ENCODE measurements at places on chromosomes 12 and 14.
A peak's percentile ranks its signal among the peaks of the same experiment; 100 is the strongest.

DNA sequence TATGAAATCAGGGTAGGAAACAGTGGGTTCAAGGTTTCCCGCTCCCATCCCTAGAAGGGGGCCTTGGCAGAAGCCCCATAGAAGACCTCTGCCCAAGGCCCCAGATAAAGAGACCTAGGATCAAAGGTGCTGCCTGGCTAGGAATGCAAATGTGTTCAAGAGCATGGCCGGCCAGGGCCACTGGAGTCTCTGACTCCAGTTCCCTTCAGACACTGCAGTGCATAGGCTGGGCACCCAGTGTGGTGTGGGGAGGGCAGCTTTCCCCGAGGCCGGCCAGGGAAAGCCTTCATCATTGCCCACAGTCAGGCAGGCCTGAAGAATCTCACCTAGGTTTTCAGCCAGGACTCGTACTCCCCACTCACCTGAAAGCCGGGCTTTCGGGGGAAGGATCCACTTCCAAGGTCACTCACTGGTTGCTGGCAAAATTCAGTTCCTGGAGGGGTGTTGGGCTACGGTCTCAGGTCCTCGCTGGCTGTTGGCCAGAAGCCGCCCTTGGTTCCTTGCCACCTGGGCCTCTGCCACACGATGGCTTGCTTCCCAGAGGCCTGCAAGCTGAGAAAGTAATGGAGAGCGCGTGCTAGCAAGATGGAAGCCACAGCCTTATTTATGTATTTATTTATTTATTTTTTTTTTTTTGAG, 9.7 kb upstream of the PEBP1 start:
- DNase-seq: no peak

GRCh38 chr12:128829861-128830504, 6.2 kb upstream of the SLC15A4 start:
- no peak for DNase-seq

DNA sequence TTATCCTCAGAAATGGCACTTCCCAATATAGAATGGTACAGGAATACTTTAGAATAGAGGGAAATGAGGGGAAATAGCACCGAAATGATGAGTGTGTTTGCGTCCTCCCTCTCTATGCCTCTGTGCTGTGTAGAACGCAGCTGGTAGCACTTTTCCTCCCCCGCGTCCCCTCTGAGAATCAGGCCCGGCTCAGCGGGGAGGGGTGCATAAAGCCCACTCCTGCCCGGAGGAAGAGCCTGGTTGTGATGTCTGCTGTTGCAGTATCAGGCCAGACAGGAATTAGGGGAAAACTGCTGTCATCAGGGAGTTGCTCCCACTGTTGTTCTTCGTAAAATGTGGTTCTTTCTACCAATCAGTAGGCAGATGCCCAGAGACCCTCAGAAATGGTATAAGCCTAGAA, 76.0 kb downstream of the GALNT8 start:
- DNase-seq: no peak

DNA sequence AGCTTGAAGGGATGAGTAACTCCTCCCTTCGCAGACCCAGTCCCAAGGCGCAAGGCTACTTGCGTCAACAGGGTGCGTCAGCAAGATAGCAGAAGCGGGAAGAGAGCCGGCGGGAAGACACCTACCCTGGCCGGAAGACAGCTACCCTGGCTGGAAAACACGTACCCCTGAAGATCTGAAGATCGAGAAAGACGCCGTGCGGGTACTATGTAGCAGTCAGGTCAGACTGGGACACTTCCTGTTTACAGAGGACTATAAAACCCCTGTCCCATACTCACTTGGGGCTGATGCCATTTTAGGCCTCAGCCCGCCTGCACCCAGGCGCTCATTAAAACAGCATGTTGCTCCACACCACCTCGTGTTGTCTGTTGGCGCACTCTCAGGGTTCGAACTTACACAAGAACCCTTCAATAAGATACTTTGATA, 80.9 kb downstream of the ABCD2 start:
- no peak for DNase-seq

- DNase-seq: no peak
Measured at GRCh38 chr14:68947802-68948201, 31.3 kb downstream of the ACTN1 start.

- DNase-seq: no peak
Measured at GRCh38 chr14:60092526-60092920, 800 bp downstream of the PCNX4 start.

GRCh38 chr14:104743461-104744380, 9.2 kb upstream of the SIVA1 start:
- DNase-seq: no peak

- DNase-seq: no peak
Measured at GRCh38 chr12:60803147-60803546, 1207.3 kb downstream of the SLC16A7 start.

GRCh38 chr14:51095854-51096823, 1.2 kb upstream of the TRIM9 start:
- no peak for DNase-seq

GRCh38 chr14:32224737-32225377, 21.8 kb upstream of the RNU6-8 start:
- no peak for DNase-seq

- DNase-seq: no peak
Measured at GRCh38 chr14:101062601-101063000, 159.1 kb upstream of the RTL1 start.

- no peak for DNase-seq
Measured at GRCh38 chr12:9866860-9867269, 2.3 kb downstream of the CLEC2B start.

DNA sequence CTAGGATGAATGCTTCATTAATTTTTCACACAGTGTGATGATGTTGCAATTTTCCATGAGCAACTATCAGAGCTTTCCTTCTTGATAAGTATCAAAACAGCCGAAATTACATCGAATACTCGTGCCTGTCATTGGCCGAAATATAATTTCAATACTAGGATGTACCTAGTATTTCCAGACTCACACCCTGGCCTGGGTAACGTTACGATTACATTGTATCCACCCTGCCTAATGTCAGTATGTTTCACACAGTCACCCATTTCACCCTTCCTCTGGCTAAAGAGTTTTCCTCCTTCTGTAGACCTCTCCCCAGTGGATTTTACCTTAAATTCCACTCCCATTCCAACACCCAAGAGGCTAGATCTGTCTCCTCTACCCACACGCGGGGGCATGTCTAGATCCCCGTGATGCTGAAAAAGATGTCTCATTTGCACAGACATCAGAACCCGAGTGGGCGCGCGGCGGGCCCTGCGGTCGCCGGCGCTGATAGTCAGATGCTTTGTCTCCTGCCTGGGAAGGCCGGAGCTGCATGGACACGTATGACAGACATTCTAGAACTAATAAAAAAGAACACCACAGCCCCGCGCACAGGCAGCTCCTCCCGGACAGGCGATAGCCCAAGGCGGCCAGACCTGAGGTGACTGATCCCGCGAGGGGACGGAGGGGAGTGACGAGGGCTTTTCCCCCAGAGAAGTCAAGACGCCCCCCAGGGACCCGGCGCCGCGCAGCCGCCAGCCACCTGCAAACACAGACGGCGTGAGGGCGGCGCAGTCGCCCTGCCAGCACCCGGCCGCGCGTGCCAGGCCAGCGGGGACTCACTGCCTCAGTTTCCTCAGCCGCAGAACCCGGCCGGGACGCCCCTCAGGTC, 723 bp downstream of the KIF21A start:
- DNase-seq: peak; percentile 40

- DNase-seq: no peak
Measured at GRCh38 chr12:66978802-66979201, 290.4 kb upstream of the CAND1 start.

DNA sequence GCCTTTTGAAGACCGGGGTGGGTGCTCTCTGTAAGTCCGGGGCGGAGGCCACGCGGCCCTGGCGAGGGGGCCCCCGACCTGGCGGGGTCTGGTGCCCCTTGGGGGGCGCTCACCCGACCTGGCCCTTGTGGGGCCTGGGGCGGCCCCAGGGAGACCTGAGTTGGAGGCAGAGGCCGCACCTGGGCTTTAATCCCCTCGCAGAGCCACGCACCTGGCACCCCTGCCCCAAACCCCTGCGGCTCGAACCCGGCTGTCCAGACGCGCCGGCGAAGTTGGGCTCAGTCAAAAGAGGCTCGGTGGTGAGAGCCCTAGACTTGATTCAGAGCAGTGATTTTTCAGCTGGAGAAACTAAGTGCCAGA, 267 bp downstream of the CFAP251 start:
- no peak for DNase-seq

GRCh38 chr14:101069228-101069549, 165.7 kb upstream of the RTL1 start:
- no peak for DNase-seq

GRCh38 chr14:50210074-50210473, 21.3 kb downstream of the SOS2 start:
- no peak for DNase-seq

DNA sequence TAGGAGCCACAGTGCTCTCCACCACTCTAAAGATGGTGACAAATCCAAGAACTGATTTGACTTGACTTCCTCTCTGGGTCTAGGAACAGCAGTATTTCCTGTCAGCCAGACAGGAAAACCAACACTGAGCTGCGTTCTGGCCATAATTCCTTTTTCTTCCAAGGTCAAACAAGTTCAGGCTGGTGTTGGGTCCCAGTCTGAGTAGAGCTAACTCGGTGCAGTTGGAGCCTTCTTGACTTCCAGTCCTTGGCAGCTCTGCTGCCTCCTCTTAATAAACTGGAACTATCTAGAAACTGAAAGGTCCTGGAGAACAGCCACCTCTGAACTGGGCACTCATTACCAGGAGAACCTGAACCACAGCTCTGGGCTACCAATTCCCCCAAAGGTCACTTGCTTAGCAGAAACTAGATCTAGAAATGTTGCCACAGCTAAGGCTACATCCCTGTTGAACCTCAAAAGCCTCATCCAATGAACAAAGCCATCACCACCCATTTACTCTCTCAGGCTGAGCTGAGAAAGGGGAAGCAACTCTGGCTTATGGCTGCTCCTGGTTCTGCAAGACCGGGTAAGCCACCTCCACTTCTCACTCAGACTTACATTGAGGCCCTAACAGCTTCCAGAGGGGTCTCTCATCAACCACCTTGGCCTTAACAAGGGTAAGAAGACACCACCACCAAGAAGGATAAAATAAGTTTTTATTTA, 27.7 kb downstream of the MAX start:
- no peak for DNase-seq

GRCh38 chr12:13798162-13798561, 183.2 kb downstream of the GRIN2B start:
- no peak for DNase-seq

GRCh38 chr12:31834150-31834549, 105.3 kb upstream of the AMN1 start:
- DNase-seq: no peak

DNA sequence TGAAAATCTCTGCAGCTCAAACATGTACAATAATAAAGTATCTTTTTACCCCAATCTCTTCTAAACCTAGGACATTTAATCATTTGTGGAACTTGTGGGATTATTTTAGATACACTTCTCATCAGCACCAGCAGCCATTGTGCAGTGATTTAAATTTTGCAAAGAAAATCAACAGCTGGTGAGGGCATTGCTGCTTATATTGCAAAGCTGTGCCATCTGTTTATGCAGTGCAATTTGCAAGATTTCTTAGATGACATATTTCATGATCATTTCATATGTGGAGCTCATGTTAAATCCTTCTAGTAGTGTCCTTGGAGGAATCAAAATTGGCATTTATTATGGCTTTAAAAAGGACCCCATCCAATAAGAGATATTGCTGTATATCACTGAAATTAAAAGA, 320.7 kb downstream of the BTG1 start:
- DNase-seq: no peak

- DNase-seq: no peak
Measured at GRCh38 chr14:96630281-96630680, 128.1 kb downstream of the PAPOLA start.

- no peak for DNase-seq
Measured at GRCh38 chr14:52266179-52266578, 1.3 kb upstream of the PTGDR start.

DNA sequence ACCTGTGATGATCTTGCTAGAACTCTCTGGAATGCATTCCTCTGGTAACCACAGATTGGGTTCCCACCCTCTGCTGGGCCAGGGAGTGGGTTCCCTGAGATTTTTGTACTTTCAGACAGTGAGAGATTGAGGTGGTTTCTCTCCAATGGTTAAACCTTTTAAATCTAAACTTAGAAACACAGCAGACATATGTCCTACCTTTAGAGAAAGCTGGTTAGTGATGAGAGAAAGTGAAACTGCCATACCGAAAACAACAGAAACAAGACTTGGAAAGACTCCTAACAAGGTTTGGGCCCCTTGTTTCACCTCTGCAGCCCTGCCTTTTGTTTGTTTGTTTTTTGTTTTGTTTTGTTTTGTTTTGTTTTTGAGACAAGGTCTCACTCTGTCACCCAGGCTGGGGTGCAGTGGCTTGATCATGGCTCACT, 9.7 kb upstream of the SGPP1 start:
- DNase-seq: no peak

DNA sequence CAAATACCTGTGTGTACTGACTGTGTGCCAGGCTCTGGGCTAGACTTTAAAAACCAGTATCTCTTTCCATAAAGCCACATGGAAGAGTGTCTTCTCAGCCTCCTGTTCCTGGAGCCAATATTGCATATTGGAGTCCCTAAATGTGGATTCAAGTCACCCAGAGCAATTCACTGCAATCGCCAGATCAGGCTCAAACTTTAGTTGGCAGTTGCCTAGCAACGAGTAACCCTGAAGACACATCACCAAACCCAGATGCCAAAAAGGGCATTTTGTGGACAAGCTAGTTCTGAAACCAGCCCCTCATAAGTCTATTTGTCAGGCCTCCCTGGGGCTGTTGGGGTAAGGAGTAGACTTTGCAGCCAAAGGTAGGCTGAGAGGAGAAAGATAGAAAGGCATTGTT, 13.7 kb downstream of the DPF3 start:
- DNase-seq: no peak
